ENCODE measurements at places on chromosomes 2 and 18. TPM values are rescaled to one million over a fixed set of nuclear protein-coding genes. Genes with fewer than 3 reads are reported as not detected.

- DNase-seq, result no peak
- no peaks in the 10 kb centered on the region for H3K36me3 ChIP-seq
- no peak overlapping the region for H3K27ac ChIP-seq
- no peak overlapping the region for H3K4me3 ChIP-seq
- peaks cover 17% of the 10 kb centered on the region for H3K27me3 ChIP-seq
These were observed 48.1 kb downstream of the BCL11A start for GRCh38 chr2:60505240-60505879.

- peaks cover 14% of the 10 kb centered on the region for H3K36me3 ChIP-seq
- H3K27me3 ChIP-seq, result no peaks in the 10 kb centered on the region
- H3K4me3 ChIP-seq, result no peak overlapping the region
- DNase-seq, result no peak
These were observed 4.9 kb downstream of the CEP192 start for GRCh38 chr18:12995952-12996477.

DNA sequence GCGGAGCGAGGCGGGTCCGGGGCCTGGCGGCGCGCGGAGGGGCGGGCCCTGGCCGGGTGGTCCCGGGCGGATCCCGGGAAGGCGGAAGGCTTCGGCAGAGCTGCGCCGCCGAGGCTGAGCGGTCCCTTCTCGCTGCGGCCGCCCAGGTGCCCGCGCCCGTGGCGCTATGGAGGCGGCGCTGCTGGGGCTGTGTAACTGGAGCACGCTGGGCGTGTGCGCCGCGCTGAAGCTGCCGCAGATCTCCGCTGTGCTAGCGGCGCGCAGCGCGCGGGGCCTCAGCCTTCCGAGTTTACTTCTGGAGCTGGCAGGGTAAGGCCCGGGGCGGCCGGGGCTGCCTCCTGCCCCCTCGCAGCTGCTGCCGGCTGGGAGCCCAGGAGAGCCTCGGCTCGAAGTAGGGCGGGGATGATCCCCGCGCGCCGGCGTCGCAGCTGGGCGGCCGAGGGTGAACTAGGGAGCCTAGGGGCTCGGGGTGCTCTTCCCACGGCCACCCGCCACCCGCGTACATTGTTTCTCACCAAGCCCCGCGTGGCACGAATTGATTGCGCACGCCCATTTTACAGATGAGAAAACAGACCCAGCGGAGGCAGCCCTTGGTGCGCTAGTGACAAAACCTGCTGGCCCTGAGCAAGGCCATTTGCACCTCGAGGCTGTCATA lies at the start of gene SLC66A3:
TSS of gene SLC66A3 (plus strand) at position 87 of the 655 bp plus-strand sequence. CDS start at position 167, 80 bp downstream.
- H3K27ac ChIP-seq, result peak within 1 kb of the TSS; percentile 61
- H3K27me3 ChIP-seq, result no peaks in the 10 kb centered on the region
- peaks cover 15% of the 10 kb centered on the region for H3K4me1 ChIP-seq
- no peaks in the 10 kb centered on the region for H3K36me3 ChIP-seq
- peak; percentile 73 for DNase-seq
- peak within 1 kb of the TSS; percentile 76 for H3K4me3 ChIP-seq

- no peaks in the 10 kb centered on the region for H3K36me3 ChIP-seq
- DNase-seq, result no peak
- no peak overlapping the region for H3K4me3 ChIP-seq
- no peak overlapping the region for H3K27ac ChIP-seq
- H3K27me3 ChIP-seq, result no peaks in the 10 kb centered on the region
These were observed 1487.0 kb downstream of the LRP1B start for GRCh38 chr2:140643761-140644187.

GRCh38 chr2:135169900-135170753 lies 118.0 kb downstream of the RAB3GAP1 start:
- DNase-seq, result no peak
- H3K4me3 ChIP-seq, result no peak overlapping the region
- no peaks in the 10 kb centered on the region for H3K27me3 ChIP-seq
- H3K4me1 ChIP-seq, result peaks cover 1% of the 10 kb centered on the region

DNA sequence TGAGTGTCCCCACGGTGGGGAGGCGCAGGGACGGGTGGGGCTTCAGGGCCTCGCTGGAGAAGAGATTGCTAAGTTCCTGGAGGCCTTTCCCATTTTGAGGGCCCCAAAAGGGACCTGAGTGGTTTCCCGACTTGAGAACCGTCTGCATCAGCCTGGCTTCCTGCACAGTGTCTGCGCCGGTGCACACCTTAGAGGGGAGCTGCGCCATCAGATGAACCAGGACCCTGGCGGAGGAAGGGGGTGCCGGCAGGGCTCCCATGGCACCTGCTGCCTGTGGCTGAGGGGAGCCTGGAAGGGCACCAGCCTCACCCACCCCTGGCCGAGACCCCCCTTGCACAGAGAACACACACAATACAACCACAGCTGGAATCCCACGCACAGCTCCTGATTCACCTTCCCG lies 465.1 kb upstream of the MYT1L start:
- no peaks in the 10 kb centered on the region for H3K4me1 ChIP-seq
- DNase-seq, result no peak
- no peak overlapping the region for H3K27ac ChIP-seq
- no peak overlapping the region for H3K4me3 ChIP-seq
- H3K27me3 ChIP-seq, result peaks cover 4% of the 10 kb centered on the region
- no peaks in the 10 kb centered on the region for H3K36me3 ChIP-seq

DNA sequence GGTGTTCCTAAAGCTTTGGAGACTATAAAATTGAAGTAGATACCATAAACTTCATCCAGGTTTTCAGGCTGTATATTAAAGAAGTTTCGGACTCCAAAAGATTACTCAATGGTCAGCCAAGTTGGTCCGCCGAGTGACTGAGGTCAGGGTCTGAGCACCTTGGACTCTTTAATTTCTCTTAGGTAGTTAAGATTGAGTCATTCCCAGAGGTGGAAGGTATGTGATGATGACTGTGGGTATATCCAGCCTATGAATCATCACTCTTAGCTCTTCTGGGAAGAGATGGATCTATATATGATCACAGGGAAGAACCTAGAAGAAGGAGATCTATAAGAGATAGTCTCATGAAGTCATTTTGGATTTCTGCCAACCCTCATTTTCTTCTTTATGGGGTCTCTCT lies 3.3 kb downstream of the ITGA6 start:
- peaks cover 77% of the 10 kb centered on the region for H3K4me1 ChIP-seq
- no peaks in the 10 kb centered on the region for H3K27me3 ChIP-seq
- H3K4me3 ChIP-seq, result no peak overlapping the region
- no peak overlapping the region for H3K27ac ChIP-seq

- no peak overlapping the region for H3K4me3 ChIP-seq
- no peak overlapping the region for H3K27ac ChIP-seq
- no peaks in the 10 kb centered on the region for H3K36me3 ChIP-seq
- no peaks in the 10 kb centered on the region for H3K27me3 ChIP-seq
These were observed 467.6 kb downstream of the PTPRM start for GRCh38 chr18:8034674-8035073.

GRCh38 chr2:20141056-20141762 lies 83.7 kb downstream of the SDC1 start:
- DNase-seq, result no peak
- H3K27me3 ChIP-seq, result no peaks in the 10 kb centered on the region
- H3K4me1 ChIP-seq, result no peaks in the 10 kb centered on the region
- no peak overlapping the region for H3K4me3 ChIP-seq
- H3K36me3 ChIP-seq, result no peaks in the 10 kb centered on the region
- no peak overlapping the region for H3K27ac ChIP-seq

DNA sequence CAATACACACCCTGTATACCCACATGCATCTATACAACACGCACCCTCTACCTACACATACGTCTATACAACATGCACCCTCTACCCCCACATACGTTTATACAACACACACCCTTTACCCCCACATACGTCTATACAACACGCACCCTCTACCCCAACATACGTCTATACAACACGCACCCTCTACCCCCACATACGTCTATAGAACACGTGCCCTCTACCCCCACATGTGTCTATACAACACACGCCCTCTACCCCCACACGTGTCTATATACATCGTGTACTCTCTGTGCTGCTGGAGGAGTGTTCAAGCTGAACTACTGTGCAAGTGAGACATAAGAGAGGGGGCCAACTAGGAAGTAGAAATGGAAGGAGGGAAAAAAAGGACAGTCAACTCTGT lies 621.7 kb upstream of the HS6ST1 start:
- no peaks in the 10 kb centered on the region for H3K4me1 ChIP-seq
- no peak overlapping the region for H3K4me3 ChIP-seq
- no peaks in the 10 kb centered on the region for H3K36me3 ChIP-seq
- no peaks in the 10 kb centered on the region for H3K27me3 ChIP-seq
- H3K27ac ChIP-seq, result no peak overlapping the region
- no peak for DNase-seq

DNA sequence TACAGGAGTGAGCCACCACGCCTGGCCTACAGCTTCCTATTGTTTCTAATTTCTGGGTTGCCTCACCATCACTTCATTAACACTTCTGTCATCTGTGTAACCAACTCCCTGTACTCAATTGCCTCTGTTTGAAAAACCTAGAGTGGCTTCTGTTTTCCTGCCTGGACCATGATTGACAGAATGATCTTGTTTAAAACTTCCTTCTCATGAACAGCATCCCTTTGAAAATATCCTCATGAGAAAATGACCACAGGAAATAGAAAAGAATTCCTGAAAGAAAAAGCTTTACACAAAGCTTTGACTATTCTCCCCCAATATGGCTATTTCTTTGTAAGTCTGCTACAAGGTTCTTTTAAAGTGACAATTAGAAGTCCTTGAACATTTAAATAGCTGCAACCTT lies 672.3 kb downstream of the ARHGAP15 start:
- H3K4me3 ChIP-seq, result no peak overlapping the region
- DNase-seq, result no peak
- H3K36me3 ChIP-seq, result no peaks in the 10 kb centered on the region
- H3K4me1 ChIP-seq, result peaks cover 10% of the 10 kb centered on the region
- no peaks in the 10 kb centered on the region for H3K27me3 ChIP-seq
- H3K27ac ChIP-seq, result no peak overlapping the region

DNA sequence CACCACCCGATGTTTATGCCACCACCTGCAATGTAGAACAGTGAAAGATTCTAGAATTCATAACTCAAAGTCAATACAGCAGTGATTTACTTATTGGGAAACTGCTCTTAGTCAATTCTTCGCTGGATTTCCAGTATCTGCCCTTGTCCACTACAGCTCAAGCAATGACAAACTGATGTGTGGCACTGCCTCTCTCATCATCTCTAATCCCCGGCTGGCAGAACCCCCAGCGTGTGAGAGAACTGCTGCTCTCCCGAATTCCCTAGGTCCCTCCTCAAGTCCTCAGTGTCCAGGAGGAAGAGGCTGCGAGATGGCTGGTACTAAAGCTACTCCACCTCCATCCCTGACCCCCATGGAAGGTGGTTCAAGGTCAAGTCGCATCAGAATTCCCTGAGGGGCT lies 1.6 kb downstream of the TXNL4A start:
- DNase-seq, result no peak
- peak overlapping the region; percentile 85 for H3K27ac ChIP-seq
- H3K4me3 ChIP-seq, result peak overlapping the region; percentile 85
- no peaks in the 10 kb centered on the region for H3K27me3 ChIP-seq

GRCh38 chr2:68367953-68368653 lies 3.0 kb downstream of the PLEK start:
- H3K4me1 ChIP-seq, result peaks cover 12% of the 10 kb centered on the region
- H3K36me3 ChIP-seq, result no peaks in the 10 kb centered on the region
- H3K27ac ChIP-seq, result no peak overlapping the region
- no peak overlapping the region for H3K4me3 ChIP-seq
- DNase-seq, result no peak
- H3K27me3 ChIP-seq, result peaks cover 9% of the 10 kb centered on the region

GRCh38 chr2:184814421-184814820 lies 216.1 kb downstream of the ZNF804A start:
- H3K27me3 ChIP-seq, result no peaks in the 10 kb centered on the region
- H3K27ac ChIP-seq, result no peak overlapping the region
- no peaks in the 10 kb centered on the region for H3K4me1 ChIP-seq

GRCh38 chr2:144084114-144084661 lies 435.7 kb downstream of the ZEB2 start:
- H3K27me3 ChIP-seq, result no peaks in the 10 kb centered on the region
- no peak overlapping the region for H3K27ac ChIP-seq
- peaks cover 4% of the 10 kb centered on the region for H3K4me1 ChIP-seq
- DNase-seq, result no peak

Gene RPIA
- total RNA-seq, result 67.3 TPM

Gene KCTD18
- total RNA-seq, result 10.0 TPM

Gene FKBP7
- total RNA-seq, result 2.2 TPM

Gene KRTCAP3
- total RNA-seq, result 5.0 TPM

Gene CRYGD
- total RNA-seq, result not detected

Gene TSPYL6
- not detected for total RNA-seq

Gene PKDCC
- not detected for total RNA-seq

Gene VAMP5
- 21.8 TPM for total RNA-seq

Gene MC4R
- total RNA-seq, result not detected

Gene CEP192
- total RNA-seq, result 33.6 TPM

Gene REG3G
- total RNA-seq, result not detected
